CD4-positive, alpha-beta T cell treated with Interleukin-2 at 100 ng/mL for 4 hours (primary cell): ENCODE measurements at places on chromosomes 1 and 21.

- no peak for DNase-seq
These were observed 28.9 kb downstream of the PBX1 start for GRCh38 chr1:164587617-164588501.

DNA sequence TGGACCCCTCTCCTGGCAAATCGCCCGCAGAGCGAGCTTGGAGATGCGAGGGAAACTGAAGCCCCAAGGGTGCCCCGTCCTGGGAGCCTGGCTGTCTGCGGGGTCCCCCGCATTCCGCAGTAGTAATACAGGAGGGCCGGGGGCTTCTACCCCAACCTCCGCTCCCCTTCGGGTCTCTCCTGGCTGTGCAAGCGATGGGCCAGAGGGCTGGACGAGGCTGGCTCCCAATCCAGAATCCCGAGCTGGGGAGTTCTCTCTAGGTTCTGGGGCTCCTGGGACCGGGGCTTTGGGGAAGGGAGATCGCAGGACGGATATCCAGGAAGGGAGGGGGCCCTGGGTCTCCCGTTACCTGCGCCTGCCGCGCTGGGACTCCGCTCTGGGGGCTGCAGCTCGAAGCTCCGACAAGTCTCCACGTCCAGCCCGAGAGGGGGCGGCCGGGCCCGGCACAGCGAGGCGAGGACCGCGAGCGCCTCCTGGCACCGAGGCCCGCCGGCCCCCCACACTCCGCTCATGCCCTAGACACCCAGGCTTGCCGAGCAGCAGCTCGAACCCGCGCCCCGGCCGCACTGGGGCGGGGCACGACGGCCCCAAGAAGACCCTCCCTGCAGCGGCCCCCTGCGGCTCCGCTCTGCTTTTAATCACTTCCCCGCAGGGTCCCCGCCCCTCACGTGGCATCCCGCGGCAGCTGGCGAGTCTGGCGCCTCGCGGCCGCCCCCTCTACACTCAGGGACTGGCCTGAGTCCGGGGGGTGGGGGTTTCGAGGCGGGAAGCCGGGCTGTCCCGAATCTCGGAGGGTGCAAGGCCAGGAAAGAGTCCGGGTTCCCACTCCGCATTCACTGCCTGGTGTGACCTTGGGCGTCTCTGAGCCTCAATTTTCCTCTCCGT lies at the start of gene SYT6:
Gene SYT6 (minus strand): TSS at position 609 of the 885 bp plus-strand sequence. CDS start 97 bp downstream, at position 512.
- DNase-seq = no peak

- no peak for DNase-seq
These were observed 198.6 kb upstream of the JUN start for GRCh38 chr1:58982259-58982998.

DNA sequence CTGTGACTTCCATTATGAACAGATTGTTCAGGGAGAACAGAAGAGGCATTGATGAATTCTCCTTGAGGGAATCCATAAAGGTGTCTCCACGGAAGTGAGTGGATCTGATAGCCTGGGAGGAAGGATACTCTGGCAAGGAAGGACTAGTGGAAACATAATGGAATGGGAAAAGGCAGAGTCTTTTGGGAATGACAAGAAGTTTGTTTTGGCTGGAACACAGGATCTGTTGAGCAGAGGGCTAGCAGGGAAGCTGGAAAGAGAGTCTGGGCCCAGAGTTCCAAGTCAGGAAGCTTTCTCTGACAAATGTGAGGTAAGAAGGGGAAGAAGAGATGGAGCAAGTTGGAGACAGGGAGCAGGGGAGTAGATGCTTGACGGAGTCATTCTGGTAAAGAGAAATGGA lies 8.1 kb downstream of the ADAMTS5 start:
- DNase-seq = no peak

- DNase-seq = no peak
These were observed 25.2 kb downstream of the RUNX3 start for GRCh38 chr1:24904731-24905354.

DNA sequence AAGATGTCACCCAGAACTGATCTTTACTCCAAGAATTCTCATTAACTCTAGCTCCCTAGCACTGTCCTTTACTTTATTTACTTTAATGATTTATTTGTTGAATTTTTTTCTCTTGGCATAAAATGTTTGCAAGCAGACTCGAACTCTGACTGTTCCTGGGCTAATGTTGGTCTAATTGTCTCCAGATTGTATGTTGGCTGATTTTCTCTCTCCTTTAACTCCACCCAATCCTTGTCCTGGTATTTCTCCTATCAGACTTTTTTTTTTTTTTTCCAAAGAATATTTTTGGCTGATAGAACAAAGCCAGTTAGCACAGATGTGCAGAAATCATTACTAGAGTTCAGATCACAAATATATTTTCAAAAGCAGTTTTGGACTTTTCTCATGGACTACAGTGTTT lies 82.6 kb downstream of the ATF6 start:
- no peak for DNase-seq

- peak; percentile 73 for DNase-seq
These were observed 21.2 kb upstream of the LRRC8C start for GRCh38 chr1:89611721-89612120.
